NCI-H82 (cell line): ENCODE measurements at places on chromosomes 12 and 14.

DNA sequence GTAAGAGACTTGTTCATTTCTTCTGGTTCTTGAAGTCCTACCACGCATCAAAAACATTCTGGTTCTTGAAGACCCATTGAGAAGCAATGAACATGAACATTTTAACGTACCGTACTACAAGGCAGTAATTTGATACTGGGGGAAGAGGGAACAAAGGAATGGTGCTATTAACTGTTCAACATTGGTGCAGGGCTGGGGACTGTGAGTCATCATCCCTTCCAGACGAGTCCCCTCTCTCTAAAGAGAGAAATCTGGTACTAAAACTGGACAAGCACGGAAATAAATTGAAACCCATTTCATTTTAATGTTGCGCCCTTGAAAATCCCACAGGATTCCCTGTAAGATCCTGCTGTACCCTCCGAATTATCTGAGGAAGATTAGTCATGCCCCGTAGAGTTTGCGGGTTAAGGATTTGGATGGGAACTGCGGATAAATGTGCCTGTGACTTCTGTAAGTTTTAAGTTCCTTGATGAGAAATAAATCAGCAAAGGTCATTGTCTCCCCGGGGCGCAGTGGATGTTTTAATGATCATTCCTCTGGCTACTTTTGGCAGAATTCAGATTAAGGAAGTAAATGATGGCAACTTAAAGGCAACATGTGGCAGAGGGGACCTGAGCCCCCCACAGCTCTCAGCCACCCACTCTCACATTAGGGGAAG is 78.6 kb downstream of the KCNK13 start:
- DNase-seq, result peak; percentile 4

- DNase-seq, result peak; percentile 33
Measured at GRCh38 chr12:113359133-113359938, 949 bp downstream of the PLBD2 start.

DNA sequence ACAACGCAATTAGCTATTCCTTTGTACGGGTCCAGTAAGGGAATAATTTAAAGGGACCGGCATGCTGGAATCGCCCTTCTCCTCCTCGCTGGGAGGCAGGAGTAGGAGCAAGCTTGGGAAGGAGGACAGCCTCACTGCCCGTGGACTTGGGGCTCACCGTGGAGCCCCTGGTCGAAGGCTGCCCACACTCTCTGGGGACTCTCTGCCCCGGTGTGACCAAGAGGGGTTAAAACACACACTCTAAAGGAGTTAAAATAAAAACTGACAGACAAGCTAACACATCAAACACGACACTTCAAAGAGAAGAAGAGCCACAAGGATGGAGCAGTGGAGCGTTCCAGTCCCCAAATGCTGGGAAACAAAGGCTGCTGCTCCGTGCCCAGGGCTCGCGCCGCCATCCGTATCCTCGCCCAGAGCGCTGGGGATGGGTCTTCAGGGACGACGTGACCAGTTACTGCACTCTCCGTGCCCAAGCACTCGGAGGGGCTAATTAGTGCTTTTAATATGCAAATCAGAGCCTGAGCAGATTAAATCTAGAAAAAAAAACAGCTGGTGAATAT is 123.3 kb downstream of the PAPOLA start:
- DNase-seq, result no peak

- no peak for DNase-seq
Measured at GRCh38 chr14:97077253-97077653, 280.1 kb downstream of the VRK1 start.

DNA sequence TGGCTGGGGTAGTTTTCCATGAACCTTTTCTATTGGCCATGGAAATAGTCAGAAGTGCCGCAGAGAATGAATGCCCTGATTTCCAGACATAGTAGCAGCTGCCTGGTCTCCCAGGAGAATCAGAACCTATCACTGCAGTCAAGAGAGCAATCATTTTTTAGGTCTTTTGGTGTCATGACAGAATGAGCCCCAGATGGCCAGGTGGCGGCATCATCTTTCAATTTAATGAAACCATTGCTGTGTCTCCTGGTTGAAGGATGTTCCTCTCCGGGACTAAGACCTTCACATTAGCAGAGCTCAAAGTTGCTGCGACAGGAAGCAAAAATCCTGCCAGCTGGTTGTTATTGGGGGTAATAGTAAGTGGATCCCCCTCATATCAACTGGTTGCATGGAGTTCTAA is 18.8 kb downstream of the TNFAIP2 start:
- peak; percentile 72 for DNase-seq

DNA sequence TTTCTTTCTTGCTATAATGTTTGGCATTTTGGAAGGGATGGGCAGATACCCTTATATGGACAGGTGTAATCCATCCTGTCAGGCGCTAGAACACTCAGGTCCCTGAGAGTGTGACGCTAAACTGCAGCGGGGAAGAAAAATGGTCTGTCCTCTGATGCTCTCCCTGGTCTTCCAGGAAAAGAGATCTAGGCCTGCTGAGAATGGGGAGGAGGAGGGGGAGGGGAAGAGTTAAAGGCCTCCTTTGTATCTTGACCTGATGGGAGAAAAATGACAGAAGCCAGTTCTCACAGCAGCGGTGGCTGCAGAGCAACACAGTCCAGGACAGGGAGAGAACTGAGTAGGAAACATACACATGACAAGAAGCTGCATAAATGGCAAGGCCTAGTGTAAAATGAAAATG is 61.1 kb downstream of the RPS6KA5 start:
- peak; percentile 4 for DNase-seq

- no peak for DNase-seq
Measured at GRCh38 chr12:71958457-71958856, 19.8 kb downstream of the TPH2 start.

DNA sequence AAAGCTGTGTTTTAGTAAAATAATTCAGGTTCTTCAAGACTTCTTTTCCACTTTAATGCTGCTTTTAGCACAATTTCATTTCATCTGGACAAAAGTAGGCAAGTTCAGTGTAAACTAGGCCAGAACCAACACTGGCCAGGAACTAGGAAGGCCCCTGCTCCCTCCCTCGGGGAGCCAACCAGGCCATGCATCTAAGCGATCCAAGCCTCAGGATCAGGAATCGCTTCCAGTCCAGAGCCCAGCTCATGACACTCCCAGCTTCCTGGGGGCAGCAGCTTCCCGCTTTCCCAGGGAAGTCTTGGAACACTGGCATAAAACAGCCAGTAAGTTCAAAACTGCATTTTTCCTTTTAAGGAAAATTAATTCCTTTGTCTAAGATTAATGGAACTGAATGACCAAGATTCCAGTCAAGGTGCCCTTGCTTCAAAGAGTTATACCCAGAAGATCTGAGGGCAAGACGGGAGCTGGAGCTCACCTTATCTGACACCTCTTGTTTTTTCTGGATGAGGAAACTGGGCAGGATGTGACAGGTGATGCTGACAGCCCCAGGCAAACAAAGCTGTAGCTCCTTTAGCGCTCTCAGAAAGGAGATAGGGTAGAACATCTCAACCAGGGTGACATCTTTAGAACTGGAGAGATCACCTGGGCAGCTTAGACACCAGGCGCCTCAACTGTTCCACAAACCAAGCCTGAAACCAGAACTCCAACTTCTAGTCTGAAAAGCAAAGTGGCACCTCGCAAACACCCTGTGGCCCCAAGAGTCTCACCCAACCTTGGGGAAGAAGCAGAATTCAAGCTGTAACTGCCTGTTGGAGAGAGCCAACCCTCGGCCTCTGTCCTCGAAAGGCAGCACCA is 61.4 kb upstream of the PNMA1 start:
- no peak for DNase-seq

- no peak for DNase-seq
Measured at GRCh38 chr14:21048638-21049037, 6.5 kb downstream of the RNASE7 start.

- no peak for DNase-seq
Measured at GRCh38 chr12:117571321-117571720, 209.9 kb upstream of the NOS1 start.

GRCh38 chr12:95083938-95084337 is 10.5 kb upstream of the NR2C1 start:
- peak; percentile 8 for DNase-seq

DNA sequence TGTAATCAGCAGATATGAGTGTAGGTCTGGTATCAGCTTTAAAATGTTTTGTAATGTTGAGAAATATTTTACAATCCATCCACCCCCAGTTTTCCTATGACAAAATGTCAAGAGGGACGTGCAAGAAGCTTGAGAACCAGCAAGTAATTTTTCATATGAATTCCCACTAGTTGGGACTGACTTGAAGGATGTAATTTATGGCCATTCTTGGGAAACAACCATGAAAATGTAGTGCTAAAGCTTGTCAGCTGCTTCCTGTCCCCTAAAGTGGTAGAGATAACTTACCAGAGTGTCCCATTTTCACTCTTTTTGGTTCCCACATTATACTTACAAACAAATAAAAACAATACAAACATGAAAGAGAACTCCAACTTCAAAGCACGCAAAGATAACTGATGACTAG is 63.9 kb downstream of the RERG start:
- no peak for DNase-seq

DNA sequence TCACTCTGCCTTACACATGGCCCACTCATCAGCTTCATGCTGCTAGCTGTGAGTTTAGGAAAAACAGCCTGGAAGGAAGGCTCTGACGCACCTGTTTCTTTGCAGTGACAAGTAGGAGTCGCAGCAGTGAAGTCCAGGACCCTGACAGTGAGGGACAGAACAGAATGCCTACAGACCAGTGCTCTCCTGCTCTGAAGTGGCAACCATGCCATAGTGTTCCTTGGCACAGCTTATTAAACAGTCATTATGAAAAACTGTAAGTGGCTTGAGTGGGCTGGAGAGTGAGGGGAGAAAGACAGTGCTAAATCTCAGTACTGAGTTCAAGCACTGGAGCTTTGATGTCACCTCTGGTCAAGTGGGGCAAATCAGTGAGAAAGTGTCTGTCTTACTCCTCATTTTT is 61.7 kb downstream of the MYRFL start:
- DNase-seq, result no peak

GRCh38 chr12:58887068-58887467 is 33.2 kb downstream of the LRIG3 start:
- no peak for DNase-seq

DNA sequence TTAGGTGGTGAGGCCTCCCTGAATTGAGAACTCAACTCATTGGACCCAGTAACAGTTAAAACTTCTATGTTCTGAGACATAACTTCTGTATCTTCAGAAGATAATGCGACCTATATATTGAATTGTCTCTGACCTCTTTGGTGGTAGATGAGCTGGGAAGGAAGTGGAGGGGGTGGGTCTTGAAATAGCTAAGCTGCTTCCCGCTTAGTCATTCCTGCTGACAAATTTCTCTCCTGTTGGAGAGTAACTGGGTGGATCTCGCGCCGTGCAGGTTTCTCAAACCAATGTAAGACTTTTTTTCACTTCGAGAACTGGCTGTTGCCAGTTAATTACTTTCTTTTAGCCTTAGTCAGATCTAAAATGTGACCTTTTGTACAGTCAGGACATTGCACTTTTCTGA is 100.8 kb downstream of the PPHLN1 start:
- peak; percentile 31 for DNase-seq

- DNase-seq, result no peak
Measured at GRCh38 chr12:57899010-57899662, 42.2 kb upstream of the ATP23 start.

DNA sequence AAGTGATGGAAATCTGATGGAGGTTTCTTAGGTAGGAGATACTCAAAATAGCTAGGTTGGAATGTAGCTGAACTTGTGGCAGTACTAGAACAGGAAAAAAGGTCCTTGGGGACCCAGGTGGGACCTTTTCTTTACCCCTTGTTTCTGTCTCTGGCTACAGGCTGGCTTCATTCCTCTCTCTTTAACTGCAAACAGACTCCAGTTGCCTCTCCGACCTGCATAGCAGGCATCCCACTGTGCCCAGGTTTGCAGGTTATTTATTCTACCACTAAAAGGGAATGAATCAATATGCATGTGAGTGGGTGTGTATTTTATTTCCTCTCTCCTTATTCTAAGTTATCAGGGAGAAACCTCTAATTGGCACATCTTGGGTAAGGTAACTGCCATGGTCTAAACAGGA is 758.1 kb downstream of the MED13L start:
- no peak for DNase-seq

DNA sequence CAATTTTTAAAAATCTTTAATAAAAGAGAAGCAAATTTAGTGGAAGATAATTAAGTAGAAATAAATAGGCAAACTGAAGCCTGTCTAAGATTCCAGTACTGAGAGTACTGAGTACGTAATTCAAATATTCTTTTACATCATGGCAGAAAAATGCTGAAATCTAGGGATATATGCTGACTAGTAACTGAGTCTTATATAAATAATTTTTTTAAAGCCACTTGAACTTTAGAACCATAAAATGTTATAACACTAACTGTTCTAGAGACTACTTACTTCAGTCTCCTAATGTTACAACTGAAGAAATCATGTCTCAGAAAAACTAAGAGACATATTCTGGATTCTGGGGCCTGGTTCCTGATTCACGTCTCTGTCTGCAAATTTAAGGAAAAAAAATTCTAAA is 230.6 kb upstream of the PLEKHG7 start:
- no peak for DNase-seq

DNA sequence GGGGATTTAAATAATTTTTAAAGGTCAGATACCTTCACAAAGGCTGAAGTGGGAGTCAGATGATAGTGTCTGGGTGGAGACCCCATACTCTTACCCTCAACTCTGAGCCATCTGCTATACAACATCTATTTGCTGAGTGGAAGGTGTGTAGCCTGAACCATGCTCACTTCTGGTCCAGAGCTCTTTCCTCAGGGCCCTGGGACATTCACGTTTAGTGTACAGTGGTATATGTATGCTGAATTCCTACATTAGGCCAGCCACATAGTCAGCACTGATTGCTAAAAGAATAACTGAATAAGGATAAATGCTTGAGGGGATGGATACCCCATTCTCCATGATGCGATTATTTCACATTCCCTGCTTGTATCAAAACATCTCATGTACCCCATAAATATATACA is 107.3 kb downstream of the KIF26A start:
- DNase-seq, result no peak

GRCh38 chr14:39766397-39767000 is 334.3 kb upstream of the FBXO33 start:
- no peak for DNase-seq

- no peak for DNase-seq
Measured at GRCh38 chr12:131129839-131130238, 176.1 kb downstream of the ADGRD1 start.

- no peak for DNase-seq
Measured at GRCh38 chr12:18103624-18104023, 13.6 kb upstream of the RERGL start.

- DNase-seq, result no peak
Measured at GRCh38 chr14:82029038-82029437, 495.4 kb upstream of the SEL1L start.

GRCh38 chr14:71198687-71199086 is 291.4 kb downstream of the PCNX1 start:
- DNase-seq, result no peak
